ENCODE measurements at places on chromosomes 13 and 19.

GRCh38 chr13:110426735-110427134 lies 119.7 kb downstream of the COL4A2 start:
- DNase-seq, result no peak

DNA sequence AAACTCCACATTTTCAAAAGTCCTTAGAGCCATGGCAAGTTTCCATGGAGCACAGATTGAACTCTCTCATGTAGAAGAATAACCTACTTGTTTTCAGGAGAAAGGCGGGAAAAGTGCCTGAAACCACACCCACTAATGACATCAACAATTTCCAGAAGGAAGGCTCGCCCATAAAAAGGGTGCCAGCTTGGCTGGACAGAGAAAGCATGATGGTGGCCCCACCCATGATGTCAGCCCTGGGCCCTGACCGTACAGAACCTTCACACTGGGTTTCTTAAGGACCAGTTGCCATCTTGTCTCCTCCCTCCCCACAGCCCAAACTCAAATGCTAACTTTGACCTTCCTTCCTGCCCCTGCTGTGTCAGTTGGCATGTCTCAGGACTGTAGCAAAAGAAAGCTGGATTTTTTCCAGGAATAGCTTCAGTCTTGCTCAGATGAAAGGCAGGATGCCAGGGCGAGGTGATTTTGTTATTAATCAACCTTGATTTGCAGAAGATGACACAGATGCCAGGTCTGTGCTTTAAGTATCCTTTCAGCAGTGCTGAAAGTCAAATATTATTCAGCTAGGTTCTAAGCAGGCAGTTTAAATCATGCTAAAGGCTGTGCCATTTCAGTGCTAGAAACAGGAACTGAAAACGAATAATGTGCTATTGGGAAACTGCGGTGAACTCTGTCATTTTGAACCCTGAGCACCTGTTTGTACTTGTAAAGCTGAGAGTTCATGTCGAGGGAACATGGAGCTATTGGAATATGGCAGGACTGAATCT lies 89.5 kb upstream of the RFC3 start:
- DNase-seq, result no peak

DNA sequence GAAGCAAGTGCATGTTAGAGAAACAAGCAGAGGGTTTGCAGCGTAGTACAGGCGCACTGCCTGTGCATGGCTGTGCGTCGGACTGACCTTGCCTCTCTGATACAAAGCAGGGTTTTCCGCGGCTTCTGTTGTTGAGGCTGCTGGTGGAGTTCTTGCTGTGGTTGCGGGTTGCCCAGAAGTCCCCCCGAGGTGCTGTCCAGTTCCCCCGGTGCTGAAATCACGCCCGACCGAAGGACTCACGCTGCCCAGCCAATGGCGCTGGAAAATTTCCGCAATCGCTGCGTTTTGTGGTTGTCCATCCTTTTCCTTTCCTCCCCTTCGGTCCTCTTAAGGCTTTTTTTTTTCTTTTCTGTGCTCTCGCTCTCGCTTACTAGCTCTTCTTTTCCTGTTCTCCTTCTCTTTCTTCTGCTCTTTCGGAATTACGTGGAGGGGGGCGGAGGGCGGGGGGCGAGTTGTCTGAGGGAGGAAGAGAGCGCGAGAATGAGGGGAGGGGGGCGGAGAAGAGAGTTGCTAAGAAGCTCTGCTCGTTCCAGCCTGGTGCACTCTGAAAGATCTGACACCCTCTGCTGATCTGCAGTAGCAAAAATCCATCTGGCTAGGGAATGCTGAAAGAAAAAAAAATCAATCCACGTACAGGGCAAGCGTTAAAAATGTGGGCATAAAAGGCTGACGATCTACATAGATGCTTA lies at the start of gene SLITRK1:
Gene SLITRK1 (minus strand): TSS at position 558 of the 689 bp plus-strand sequence. CDS start 967 bp downstream, outside the sequence.
- peak; percentile 49 for DNase-seq

DNA sequence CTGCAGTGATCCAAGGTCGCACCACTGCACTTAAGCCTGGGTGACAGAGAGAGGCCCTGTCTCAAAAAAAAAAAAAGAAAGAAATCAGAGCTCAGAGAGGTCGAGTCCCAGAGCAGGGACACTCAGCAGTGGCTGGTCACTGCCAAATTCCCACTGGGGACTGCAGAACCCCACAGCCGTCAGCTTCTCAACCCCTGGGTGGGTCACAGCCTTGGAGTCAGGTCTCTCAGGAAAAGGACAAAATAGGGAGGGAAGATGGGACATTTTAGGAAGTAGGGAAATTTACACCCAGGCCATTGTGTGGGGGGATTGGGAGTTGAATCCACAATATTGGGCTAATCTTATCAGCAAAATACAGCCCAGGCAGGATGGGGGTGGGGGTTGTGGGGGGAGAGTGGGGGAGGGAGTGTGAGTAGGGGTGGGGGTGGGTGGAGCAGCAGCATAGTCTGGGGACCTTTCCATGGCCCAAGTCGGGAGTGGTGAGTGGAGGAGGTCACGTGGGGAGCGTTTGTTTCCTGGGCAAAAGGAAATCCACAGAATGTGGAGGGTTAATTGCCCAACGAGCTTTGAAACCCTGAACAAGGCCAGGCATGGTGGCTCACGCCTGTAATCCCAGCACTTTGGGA lies 5.0 kb upstream of the CCDC194 start:
- DNase-seq, result no peak

DNA sequence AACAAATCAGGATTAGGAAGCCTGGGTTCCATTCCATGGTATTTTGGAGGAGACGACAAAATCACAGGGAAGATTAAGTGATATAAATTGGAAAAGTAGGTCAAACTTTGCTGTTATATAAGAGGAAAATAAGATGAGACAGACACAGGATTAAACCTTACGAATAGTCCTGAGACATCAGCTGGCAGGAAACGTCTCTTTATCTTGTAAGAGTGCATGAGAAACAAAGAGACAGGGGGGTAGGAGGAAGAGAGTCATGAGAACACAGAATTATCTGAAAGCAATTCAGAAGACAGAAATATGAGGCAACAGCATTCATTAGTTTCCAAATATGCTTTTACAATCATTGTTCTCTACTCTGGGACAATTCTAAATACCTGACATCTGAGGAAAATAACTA lies 310.6 kb upstream of the MIR17HG start:
- no peak for DNase-seq

GRCh38 chr13:107824635-107825034 lies 390.7 kb downstream of the LIG4 start:
- DNase-seq, result no peak

GRCh38 chr19:33054623-33055022 lies 10.1 kb downstream of the RHPN2 start:
- DNase-seq, result no peak

- peak; percentile 44 for DNase-seq
These were observed 18.1 kb upstream of the GTF3A start for GRCh38 chr13:27406178-27406939.

DNA sequence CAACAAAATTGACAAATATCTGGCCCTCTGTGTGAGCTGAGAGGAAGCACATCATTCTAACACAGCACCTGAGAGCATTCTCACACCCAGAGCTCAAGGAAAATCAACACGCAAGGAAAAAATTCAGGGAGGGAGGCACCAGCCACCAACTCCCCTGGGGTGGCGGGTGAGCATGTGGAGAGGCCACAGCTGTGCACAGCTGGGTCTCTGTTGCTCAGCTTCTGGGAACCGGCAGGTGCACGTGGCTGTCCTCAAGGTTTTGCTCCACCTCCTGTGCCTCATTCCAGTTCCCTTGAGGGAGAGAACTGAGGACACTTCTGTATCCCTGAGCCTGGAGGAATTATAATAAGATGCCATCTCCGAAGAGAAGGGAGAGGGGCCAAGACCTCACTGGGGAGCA lies 134.0 kb downstream of the USP12 start:
- no peak for DNase-seq

- no peak for DNase-seq
These were observed 10.0 kb downstream of the SYMPK start for GRCh38 chr19:45852983-45853382.

GRCh38 chr13:108281901-108282300 lies 12.4 kb downstream of the TNFSF13B start:
- DNase-seq, result no peak

GRCh38 chr13:105213512-105213911 lies 1322.0 kb downstream of the EFNB2 start:
- peak; percentile 2 for DNase-seq

- DNase-seq, result peak; percentile 71
These were observed 101.3 kb downstream of the ARHGEF7 start for GRCh38 chr13:111216166-111216960.

DNA sequence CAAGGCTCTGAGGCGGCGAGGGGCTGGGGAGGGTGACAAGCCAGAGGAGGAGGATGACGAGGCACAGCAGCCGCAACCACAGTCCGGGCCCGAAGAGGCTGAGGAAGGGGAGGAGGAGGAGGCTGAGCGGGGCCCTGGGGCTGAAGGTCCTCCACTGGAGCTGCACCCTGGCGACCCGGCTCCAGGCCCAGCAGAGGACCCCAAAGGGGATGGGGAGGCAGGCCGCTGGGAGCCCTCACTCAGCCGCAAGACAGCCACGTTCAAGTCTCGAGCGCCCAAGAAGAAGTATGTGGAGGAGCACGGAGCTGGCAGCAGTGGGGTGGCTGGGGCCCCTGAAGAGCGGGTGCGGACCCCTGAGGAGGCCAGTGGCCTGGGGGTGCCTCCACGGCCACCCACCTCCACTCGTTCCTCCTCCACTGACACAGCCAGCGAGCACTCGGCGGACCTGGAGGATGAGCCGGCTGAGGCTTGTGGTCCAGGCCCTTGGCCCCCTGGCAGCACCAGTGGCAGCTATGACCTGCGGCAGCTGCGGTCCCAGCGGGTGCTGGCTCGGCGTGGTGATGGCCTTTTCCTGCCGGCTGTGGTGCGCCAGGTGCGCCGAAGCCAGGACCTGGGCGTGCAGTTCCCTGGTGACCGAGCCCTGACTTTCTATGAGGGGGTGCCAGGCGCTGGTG lies 2.9 kb downstream of the CIC start:
- no peak for DNase-seq

GRCh38 chr19:30350692-30351663 lies 21.2 kb upstream of the ZNF536 start:
- no peak for DNase-seq

- DNase-seq, result no peak
These were observed 114.6 kb upstream of the VSTM2B start for GRCh38 chr19:29411113-29411581.

GRCh38 chr19:7533281-7533885 lies 2.1 kb upstream of the PNPLA6 start:
- DNase-seq, result no peak

DNA sequence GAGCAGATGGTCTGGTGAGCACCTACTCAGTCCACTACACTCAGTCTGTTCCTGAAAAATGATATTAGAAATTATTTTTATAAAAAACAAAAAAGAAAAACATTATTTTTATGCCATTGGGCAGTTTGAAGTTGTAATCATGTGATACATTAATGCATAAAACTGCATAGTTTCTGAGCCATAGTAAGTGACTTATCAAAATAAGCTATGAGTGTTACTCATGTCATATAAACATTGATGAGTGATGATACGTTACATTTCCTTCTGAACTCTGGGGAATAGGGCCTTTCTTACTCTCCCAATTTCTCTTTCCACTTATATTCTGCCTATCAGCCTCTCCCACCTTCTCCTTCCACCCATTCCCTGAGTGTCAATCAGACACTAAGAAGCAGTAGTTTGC lies 8.9 kb downstream of the ZNF805 start:
- DNase-seq, result no peak

- DNase-seq, result no peak
These were observed at the start of gene KCNRG for GRCh38 chr13:50015258-50015657. Gene KCNRG (plus strand): TSS chr13:50015444. CDS start chr13:50015494, 50 bp downstream.

- no peak for DNase-seq
These were observed 21.9 kb upstream of the TIMM44 start for GRCh38 chr19:7965259-7965841.

DNA sequence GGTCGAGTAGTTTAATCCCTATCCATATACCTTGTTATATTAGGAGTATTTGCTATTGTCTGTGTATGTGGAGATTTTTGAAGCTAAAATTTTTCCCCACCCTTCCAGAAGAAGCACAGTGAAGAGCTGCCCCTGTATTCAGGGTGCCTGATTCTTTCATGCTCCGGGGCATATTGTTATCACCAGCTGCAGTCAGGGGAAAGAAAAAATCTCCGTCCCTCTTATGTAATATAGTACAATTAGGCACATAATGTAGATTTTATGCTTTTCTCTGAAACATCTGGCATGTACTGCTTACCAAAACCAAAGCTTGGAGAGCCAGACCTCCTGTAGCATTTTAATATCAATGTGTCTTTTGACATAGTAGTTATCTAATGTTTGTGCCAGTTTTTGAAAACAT lies 214.9 kb upstream of the EDNRB start:
- no peak for DNase-seq

- DNase-seq, result no peak
These were observed 75.6 kb downstream of the ATP8A2 start for GRCh38 chr13:25447396-25447795.

DNA sequence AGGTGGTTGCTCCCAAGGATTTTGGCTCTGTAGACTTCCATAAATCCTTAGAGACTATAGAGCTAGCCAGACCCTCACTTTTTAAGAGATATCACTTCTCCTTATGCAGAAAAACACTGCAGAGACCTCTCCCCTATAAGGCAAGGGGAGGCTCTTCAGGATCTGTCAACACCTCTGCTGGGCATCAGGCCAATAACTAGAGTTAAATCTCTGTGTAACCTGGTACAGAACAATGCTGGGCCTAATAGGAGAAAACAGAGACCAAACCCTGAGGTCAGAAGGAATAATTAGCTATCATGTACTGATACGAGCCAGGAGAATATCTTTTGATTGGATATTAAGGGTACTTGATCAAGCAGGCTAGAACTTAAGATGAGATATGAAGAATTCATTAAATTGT lies 358.5 kb downstream of the TBC1D4 start:
- no peak for DNase-seq

- DNase-seq, result no peak
These were observed 17.3 kb downstream of the LCP1 start for GRCh38 chr13:46164661-46165060.

GRCh38 chr19:34172661-34173192 lies 423 bp downstream of the LSM14A start:
- peak; percentile 30 for DNase-seq

DNA sequence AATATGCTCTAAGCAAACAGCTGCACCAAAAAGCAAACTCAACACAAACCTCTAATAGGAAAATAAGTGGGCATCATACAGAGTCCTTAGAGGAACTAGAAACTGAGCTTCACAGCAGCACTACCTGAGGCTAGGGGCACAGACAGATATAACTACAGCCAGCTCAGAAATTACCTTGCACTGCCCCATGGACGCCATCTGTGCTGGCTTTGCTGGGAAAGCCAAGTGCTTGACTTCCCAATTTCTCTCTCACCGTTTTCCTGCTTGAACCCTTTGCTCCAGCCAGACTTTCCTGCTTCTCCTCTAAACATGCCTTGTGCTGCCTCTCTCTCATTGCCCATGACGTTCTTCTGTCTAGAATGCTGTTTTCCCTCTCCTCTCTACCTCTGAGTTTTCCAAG lies 29.3 kb downstream of the MTUS2 start:
- DNase-seq, result no peak

GRCh38 chr19:17328517-17329365 lies 5.9 kb downstream of the ANO8 start:
- DNase-seq, result peak; percentile 52

GRCh38 chr13:40187324-40187795 lies 479.1 kb downstream of the FOXO1 start:
- peak; percentile 87 for DNase-seq

- no peak for DNase-seq
These were observed 56.9 kb upstream of the GTF2F2 start for GRCh38 chr13:45063261-45063860.

Measured in activated CD8-positive, alpha-beta T cell treated with anti-CD3 and anti-CD28 coated beads for 36 hours (primary cell).